Stimulated activated CD4-positive, alpha-beta T cell treated with anti-CD3 and anti-CD28 coated beads, TNF-alpha, amount 100 ng/mL, for 48 hours (primary cell): ENCODE measurements at places on chromosomes 12 and 14.

GRCh38 chr12:122336015-122336946, 70.0 kb upstream of the VPS33A start:
- no peak for DNase-seq

DNA sequence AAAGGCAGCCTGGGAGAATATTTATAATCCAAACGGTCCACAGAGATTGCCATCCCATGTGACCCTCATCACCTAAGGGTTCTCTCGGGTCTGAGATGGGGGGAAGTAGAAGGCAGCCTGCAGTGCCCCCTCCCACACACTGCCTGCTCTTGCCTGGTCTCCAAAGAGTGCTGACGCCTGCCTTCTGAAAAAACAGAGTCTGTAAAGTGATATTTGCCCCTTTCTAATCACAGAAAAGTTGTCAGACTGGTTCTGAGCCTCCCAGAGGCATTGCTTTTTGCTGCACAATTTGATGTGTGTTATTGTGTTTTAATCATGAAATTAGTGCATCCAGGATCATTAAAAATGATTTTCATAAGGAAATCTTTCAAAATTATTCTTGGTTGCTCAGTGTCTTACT, 59.2 kb downstream of the TMEM30B start:
- DNase-seq: no peak

GRCh38 chr14:88934351-88934806, 109.9 kb downstream of the TTC8 start:
- DNase-seq: no peak

GRCh38 chr14:71006200-71006563, 98.9 kb downstream of the PCNX1 start:
- no peak for DNase-seq
